ENCODE measurements at places on chromosomes 7 and 10.

GRCh38 chr7:76300166-76300731 is 2.2 kb upstream of the HSPB1 start:
- DNase-seq = no peak

DNA sequence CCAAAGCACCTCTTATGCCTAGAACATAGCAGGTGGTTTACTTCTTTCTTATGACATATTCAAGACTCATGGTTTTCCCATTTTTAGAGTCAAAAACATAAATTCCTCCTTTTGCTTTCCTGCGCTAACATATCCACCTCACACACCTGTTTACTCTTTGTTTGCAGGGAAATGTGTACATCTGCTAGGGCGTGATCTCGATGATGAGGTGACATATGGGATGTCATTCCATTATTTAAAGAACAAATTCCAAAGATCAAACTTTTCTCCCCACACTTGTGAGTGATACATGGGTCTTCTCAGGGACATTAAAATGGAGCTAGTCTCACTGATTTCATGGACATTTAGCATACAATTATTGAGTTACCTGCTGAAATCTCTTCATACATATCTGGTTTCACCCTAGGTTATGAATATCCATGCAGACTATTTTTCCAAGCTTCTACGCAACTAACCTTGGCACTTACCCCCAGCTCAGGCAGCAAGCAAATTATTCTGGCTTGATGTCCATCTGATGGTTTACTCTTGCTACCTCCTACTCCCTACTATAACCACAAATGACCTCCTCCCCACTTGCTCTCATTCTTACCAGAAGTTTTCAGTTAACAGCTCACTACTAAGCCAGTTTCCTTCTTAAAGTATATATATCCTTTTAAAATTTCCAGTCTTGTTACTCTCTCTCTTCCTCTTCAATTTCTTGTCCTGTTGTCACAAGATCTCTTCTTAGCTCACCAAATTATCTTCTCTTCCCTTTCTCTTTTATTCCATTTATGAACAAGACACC is 208.5 kb downstream of the RNLS start:
- no peak for DNase-seq

DNA sequence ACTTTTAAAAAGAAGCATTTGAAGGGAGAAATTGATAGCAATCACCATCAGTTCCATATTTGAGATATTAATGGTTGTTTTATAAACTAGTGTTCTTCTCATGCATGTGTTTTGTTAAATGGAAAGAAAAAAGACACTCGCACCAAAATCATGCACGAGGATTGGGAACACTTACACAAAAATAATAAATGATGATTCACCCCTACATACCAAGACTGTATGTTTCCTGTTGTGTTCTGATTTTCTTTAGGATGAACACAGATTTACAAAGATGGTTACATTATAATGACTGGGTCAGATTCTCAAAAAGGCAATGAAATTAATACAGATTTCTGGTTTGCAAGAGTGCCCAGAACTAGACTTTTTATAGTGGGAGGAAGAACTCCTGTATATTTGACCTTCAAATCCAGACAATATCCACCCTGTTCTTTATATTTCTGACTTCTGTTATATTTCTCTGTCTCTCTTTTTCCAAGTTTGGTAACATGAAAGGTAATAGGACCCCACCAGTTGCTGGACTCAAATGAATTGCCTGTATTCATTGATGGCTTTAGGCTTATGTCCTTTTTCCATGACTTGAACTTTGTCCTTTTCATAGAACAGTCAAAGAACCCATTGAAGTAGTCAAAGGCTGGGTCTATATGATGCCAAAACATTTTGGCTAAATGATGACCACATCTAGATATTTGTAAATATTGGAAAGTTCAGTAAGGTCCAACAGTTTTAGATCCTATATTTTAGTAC is 54.4 kb downstream of the SEMA3A start:
- no peak for DNase-seq

DNA sequence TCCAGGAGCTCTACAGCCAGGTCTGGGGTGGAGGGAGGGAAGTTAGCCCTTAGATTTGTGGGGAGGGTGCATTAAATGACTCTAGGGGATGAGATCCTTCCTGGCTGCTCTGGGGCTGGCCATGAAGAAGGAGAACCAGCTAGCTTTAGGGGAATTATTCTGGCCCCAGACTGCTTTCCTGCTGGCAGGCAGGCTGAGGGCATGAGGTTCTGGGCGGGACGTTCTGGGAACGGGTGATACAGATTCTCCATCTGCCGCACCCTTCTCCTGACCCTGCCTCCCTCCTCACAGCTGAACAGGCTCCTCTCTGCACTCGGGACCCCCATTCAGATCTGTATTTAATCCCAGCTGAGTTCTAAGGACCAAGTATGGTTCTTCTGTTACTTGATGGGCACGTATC is 23.9 kb downstream of the GOLGA7B start:
- no peak for DNase-seq

GRCh38 chr10:47451273-47451997 is 32.5 kb downstream of the ANXA8 start:
- DNase-seq = no peak

DNA sequence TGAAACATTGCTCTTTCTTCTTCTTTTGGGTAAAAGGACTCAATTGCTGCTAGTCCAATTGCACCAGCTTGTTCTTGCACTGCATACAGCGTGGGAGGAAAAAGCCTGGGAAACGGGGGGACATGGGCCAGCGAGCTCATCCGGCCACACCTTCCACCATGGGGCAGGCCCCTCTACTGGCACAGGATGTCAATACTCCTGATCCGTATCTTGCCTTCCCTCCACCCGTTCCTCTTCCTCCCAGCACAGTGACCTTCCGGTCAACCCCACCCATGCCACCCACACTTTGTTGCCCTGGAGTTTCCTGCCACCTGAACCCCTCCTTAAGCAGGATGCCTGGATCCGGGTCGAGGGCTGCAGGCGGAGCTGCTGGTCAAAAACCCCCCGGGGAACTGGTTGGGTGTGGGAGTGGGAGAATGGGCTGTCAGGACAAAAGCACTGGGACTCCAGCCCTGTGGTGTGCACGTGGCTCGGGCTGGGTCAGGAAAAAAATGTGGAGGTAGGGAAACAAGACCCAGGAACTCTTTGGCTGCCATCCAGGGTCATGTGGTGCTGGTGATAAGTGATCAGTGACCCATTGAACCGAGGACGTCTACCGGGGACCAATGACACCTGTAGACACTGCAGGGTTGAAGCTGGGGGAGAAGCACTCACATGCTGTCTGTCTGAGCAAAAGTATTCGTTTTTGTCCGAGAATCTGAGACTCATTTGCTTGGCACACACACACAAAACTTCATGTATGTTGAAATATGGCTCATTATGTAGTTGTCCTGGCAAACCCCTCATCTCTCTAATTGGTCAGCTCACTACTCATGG is 8.1 kb downstream of the IL2RA start:
- no peak for DNase-seq

- DNase-seq = no peak
These were observed 37.2 kb downstream of the NKX2-3 start for GRCh38 chr10:99569961-99570360.

- no peak for DNase-seq
These were observed 1.9 kb upstream of the GPR146 start for GRCh38 chr7:1042492-1042833.

GRCh38 chr10:52965938-52966401 is 193.4 kb upstream of the MBL2 start:
- no peak for DNase-seq
